Aorta (tissue), 5 donors: ENCODE measurements at places on chromosomes 13 and 19. TPM values are rescaled to one million over a fixed set of nuclear protein-coding genes. Genes with fewer than 3 reads are reported as not detected.

Gene FUT3
- not detected for total RNA-seq

- no peak overlapping the region for H3K4me3 ChIP-seq
- no peaks in the 10 kb centered on the region for H3K27me3 ChIP-seq
- H3K36me3 ChIP-seq, result peaks cover 4% of the 10 kb centered on the region
- no peak overlapping the region for H3K27ac ChIP-seq
- DNase-seq, result no peak
Observed at GRCh38 chr19:16524991-16525734, 17.1 kb downstream of the CHERP start.

DNA sequence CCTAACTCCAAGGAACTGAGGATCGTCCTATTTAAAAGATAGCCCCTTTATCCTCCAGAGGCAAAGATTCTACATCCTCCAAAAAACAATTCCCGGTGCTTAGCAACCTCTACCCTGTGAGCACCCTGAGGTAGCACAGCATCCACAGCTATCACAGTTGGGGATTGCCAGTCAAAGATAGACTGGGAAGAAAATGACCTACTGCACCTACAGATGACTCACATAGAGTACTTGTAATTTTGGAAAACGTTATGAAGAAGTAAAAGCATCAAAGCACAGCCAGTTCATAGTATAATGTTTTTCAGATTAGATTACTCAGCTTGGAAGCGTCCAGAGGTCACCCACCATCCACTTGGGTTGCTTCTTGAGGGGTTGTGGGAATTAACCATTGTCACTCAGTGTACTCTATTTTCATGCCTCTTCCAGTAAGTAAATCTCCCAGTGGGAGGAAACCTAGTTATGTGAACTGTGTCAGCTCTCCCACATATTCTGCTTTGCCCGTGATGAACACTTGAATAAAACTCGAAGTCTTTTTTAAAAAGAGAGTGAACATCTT, 8.9 kb upstream of the FAM124A start:
- no peaks in the 10 kb centered on the region for H3K4me1 ChIP-seq
- DNase-seq, result no peak
- H3K27me3 ChIP-seq, result no peaks in the 10 kb centered on the region
- H3K4me3 ChIP-seq, result no peak overlapping the region
- no peaks in the 10 kb centered on the region for H3K36me3 ChIP-seq

GRCh38 chr19:17332677-17333581, 1.7 kb downstream of the ANO8 start:
- H3K4me3 ChIP-seq, result no peak overlapping the region
- H3K36me3 ChIP-seq, result no peaks in the 10 kb centered on the region
- H3K27ac ChIP-seq, result no peak overlapping the region

DNA sequence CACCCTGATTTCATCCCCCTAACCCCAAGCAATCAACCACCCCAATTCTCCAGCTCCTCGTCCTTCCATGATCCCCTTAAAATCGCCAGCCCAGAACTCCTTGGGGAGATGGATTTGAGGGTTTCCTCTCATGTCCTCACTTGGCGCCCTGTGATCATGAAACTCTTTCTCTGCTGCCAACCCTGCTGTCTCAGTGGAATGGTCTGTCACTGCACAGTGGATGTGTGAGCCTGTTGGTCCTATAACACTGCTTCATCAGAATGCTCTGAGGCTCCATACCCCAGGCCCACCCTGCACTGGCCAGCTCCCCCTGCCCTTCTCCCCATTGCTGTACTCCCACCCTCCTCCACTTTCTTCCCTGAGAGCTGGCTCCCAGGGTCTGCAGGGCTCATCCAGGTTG, 12.6 kb upstream of the ZNF792 start:
- H3K27me3 ChIP-seq, result no peaks in the 10 kb centered on the region
- H3K4me3 ChIP-seq, result no peak overlapping the region
- H3K27ac ChIP-seq, result no peak overlapping the region
- H3K4me1 ChIP-seq, result no peaks in the 10 kb centered on the region
